Activated T-helper 17 cell treated with anti-CD3 and anti-CD28 coated beads, Interleukin-2, amount 50 U/mL, for 72 hours (primary cell): ENCODE measurements at places on chromosomes 12 and 14. TPM values are rescaled to one million over a fixed set of nuclear protein-coding genes. Genes with fewer than 3 reads are reported as not detected.

DNA sequence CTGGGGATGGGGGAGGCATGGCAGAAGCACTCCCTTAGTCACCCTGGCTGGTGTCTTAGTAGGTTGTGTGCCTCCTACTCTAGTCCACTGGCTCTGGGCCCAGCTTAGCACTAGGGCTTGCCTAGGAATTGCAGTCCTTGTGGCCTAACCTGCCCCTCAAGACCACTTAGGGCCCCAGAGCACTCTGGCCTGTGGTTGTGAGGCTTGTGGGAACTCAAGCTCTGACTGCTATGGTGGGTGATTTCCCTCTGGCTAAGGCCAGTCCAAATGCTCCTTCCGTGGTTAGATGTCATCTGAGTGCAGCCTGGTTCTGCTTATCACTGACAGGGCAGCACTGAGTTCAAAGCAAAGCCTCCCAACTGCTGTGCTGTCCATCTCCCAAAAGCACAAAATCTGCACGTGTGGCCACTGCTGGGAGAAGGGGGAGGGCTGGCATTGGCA lies 20.2 kb downstream of the FGD4 start:
- ATAC-seq = no peak

DNAH10 gene
- total RNA-seq = 0.30 TPM

- peak; percentile 22 for ATAC-seq
These were observed at the start of gene NXPH4 for GRCh38 chr12:57216014-57216911. Gene NXPH4, plus strand, starts transcription at chr12:57216794. Its CDS starts 176 bp downstream, at chr12:57216970.

- ATAC-seq = no peak
These were observed 63.2 kb upstream of the INSM2 start for GRCh38 chr14:35470755-35471154.

FOXA1 gene
- 0.21 TPM for total RNA-seq

- ATAC-seq = peak; percentile 83
These were observed 3.6 kb upstream of the TNFRSF1A start for GRCh38 chr12:6345319-6346091.

DNA sequence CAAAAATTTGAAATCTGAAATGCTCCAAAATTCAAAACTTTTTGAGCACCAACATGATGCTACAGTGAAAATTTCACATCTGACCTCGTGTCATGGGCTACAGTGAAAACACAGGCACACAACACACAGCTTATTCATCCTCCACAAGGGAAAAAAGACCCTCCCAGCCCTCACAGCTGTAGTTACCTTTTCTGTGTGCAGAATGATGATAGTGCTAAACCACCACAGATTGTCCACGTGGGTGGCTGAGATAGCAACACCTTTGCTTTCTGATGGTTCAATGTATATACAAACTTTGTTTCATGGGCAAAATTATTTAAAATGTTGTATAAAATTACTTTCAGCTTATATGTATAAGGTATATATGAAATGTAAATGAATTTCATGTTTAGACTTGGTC lies 46.8 kb downstream of the FRS2 start:
- no peak for ATAC-seq

DNA sequence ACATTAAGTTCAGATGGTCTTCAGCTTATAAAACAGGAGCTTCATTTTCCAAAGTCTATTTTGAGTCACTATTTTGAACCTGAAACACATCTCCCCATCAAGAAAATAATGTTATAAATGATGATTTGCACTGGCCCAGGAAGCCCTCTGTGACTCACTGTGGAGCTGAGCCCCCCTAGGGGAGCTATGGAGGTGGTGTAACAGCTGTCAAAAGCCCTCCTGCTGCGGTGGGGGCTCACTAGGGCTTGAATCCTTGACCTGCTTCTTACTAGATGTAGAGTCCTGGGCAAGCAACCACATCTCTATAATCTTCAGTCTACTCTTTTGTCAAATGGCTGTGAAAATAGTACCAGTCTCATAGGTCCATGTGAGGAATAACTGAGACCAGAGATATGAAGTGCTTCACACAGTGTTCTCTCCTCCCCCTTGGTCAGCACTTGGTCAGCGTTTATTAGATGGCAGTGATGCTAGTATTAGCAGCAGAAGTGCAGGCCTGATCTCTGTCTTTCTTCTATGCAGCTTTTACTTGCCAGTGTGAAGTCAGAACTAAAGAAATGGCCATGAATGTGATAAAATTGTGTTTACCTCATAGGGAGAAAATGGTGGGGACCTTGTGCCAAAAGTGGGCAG lies 83.4 kb downstream of the RTN1 start:
- no peak for ATAC-seq

DNA sequence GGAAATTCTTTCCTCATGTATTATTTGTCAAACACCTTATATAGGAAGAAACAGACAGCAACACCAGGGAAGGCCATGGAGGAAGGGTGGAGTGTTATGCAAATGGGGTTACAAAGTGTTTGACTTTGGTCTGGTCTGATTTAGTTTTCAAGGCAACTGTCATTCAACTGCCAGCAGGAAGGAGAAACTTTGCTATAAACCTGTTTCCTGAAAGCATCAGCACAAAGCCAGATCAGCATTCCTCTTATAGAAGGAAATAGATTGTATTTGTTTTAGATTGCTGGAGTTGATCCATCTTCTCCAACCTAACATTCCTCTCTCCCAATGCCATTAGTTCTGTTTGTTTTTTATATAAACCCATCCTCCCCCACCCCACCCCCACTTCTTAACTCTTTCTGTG lies 65.7 kb downstream of the STAB2 start:
- ATAC-seq = no peak

DNA sequence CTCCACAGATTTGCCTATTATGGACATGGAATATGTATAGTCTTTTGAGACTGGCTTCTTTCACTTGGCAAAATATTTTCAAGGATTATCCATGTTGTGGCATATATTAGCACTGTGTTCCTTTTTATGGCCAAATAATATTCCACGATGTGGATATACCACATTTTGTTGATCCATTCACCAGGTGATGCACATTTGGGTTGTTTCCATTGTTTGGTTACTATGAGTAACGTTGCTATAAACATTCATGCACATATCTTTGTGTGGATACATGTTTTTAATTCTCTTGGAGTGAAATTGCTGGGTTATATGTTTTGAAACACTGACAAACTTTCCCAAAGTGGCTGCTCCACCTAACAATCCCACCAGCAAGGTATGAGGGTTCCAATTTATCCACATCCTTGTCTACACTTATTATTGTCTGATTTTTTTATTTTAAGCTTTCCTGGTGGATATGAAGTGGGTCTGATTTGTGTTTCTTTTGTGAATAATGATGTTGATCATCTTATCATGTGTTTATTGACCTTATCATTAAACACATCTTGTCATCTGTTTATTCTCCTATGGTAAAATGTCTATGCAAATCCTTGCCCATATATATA lies 116.2 kb upstream of the FRMD6 start:
- ATAC-seq = no peak

ETFBKMT gene
- 1.2 TPM for total RNA-seq
